Activated naive CD8-positive, alpha-beta T cell treated with anti-CD3 and anti-CD28 coated beads, Interleukin-2, amount 10 ng/mL, durations not matched to agents 7 days and 5 days (primary cell): ENCODE measurements at places on chromosomes 5 and 9.

GRCh38 chr5:81245871-81246235 is 12.7 kb downstream of the CKMT2 start:
- no peak for DNase-seq

GRCh38 chr9:3773362-3774060 is 247.7 kb upstream of the RFX3 start:
- no peak for DNase-seq

- DNase-seq: peak; percentile 62
Measured at GRCh38 chr9:69121155-69122081, 52.7 kb upstream of the TJP2 start.

GRCh38 chr5:95667061-95667618 is 15.7 kb downstream of the SPATA9 start:
- DNase-seq: no peak

DNA sequence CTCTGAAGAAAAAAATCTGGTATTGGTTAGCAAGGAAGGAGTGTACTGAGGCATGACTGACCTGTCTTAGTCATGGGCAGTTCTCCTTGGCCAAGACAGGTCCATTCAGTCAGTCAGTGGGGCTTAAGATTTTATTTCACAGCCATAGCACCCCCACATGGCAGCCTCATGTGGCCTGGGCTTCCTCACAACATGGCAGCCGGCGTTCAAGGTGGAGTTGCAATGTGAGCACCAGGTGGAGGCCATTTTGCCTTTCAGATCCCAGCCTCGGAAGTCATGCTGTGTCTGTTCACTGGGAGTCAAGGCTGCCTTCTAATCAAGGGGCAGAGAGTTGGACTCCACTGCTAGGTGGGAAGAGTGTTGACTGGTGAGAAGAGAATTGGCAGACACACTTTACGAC is 10.3 kb upstream of the CARD19 start:
- DNase-seq: no peak

GRCh38 chr5:37568893-37569292 is 189.8 kb downstream of the WDR70 start:
- DNase-seq: no peak

GRCh38 chr9:89020754-89021153 is 29.5 kb downstream of the S1PR3 start:
- no peak for DNase-seq

DNA sequence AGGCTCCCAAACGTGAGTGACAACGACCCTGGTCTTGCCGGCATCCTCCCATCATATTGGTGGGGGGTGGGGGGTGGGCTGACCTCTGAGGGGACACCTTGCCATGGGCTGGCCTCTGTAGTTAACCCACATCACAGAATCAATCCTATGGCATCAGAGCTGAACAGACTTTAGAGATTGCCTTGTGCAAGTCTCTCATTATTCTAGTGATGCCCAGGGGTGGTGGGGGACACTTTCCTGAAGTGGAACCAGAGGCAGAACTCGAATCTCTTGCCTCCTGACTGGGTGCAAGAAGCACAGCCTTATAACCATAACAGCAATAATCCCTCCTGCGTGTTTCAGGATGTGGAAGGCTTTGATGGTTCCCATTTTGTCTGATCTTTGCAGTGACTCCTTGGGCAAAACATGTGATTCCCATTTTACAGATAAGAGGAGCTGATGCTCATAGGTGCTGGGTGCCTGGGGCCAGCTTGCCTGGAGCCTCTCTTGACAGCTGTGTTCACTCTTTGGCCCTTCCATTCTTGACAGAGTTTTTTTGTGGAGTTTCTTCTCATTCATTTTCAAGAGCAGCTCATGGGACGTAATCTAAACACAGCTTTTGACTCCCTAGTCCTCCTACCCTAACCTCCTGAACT is 18.6 kb upstream of the PITX1 start:
- DNase-seq: no peak

DNA sequence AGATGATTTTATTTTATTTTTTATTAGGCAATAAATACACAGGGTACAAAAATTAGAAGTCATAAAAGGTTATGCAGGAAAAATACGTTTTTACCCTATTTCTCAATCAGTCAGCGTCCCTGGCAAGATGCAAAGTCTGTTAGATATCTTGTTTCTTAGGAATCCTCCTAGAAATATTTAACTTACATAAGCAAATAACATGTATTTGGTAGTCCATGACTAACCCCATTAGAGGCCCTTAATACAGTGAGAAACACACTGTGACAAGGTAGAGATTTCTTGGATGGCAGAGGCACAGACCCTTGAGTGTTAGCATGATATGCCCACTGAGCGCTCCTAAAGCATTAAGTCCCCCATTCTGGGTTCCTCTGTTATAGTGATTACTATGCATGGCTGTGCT is 121.2 kb upstream of the ADAMTSL1 start:
- DNase-seq: no peak

GRCh38 chr9:818958-819357 is 22.5 kb upstream of the DMRT1 start:
- no peak for DNase-seq

DNA sequence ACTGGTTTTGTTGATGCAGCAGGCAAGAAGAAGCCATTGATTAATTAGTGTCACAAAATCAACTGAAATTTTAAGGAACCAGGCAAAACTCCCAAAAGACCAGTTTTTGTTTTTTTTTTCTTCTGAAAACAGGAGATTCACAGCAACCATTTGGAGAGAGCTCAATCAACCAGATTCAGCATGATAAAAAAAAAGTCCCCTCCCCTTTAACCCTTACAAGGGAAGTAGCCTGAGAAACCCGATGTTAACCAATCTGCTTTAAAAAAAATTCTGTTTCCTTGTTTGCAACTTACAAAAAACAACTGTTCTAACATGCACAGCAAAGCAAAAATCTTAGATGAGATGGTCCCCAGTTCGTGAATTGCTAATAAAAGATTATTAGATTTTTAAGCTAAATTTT is 59.7 kb downstream of the HMHB1 start:
- no peak for DNase-seq

DNA sequence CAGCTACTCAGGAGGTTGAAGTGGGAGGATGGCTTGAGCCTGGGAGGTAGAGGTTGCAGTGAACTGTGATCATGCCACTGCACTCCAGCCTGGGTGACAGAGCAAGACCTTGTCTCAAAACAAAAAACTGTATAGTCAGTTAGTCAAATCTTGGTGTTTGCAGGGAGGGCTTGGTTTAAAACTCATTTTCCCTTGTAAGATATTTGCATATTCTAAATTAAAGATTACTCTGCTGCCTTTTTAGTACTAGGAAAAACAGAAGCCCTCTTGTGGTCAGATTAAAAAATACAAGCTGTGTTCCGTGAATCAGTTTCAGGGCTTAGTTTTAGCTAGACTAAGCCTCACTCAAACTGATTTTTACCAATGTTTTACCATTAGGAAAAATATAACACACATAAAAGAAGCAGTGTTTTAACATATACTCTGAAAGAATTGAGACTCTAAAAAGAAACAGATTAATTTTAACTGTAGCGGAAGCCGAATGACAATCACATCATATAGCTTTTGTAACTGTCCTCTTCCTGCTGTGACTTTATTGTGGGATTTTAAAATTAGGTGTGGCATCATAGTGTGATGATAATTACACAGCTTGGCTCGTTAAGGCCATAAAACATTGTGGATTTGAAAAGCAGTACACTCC is 84.9 kb upstream of the BASP1 start:
- DNase-seq: no peak

- no peak for DNase-seq
Measured at GRCh38 chr9:101437806-101438232, 2.2 kb upstream of the ALDOB start.

DNA sequence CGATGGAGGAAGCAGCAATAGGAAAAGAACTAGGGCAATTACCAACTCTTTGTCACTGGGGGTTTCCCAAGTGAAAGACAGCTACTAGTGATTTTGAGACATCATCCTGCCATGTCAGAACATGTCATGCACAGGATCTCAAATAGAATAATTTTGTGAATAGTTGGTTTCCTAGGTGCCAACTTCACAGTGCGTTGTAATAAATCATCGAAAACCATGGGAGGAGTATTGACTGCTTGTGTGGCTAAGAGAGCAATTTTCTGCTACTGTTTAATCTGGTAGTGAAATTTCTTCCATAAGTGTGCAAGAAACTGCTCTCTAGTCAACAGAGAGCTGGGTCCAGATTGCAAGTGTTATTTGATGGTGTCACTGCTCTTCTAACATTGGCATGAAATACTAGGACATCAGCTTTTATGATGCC is 168.6 kb downstream of the NNT start:
- no peak for DNase-seq
